ENCODE measurements at places on chromosomes 13 and 19. TPM values are rescaled to one million over a fixed set of nuclear protein-coding genes. Genes with fewer than 3 reads are reported as not detected.

The PRTN3 gene
- not detected for total RNA-seq

The PROZ gene
- not detected for total RNA-seq

The NCR1 gene
- not detected for total RNA-seq

The SLITRK5 gene
- total RNA-seq = 1.5 TPM

The FAM174C gene
- total RNA-seq = 4.8 TPM

DNA sequence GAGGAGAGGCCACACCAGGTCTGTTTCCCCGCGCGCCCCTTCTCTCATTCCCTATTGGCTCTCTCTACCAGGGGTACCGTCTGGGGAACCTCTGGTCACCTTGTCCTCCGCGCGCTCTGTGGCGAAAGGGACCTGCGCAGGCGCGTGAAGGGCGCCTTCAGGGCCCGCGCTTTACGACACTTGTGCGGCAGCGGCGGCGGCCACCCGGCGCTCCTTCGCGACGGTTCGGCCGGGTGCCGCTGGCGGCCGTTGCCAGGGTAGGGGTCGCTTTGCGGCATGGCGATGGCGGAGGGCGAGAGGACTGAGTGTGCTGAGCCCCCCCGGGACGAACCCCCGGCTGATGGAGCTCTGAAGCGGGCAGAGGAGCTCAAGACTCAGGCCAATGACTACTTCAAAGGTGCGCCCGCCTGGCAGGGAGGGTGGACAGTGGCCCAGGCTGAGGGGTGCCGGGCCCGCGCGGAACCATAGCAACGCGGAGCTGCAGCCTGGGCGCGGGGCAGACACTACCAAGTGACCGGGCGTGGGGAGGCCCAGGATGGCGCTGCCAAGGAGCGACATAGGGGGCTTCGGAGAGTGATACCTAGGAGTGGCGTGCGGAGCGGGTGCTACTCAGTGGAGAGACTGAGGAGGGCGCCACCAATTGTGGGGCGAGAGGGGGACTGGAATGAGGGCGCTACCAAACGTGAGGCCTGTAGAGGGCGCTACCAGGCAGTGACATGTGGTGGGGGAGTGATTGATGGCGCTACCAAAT is at the start of gene PPP5C:
Gene PPP5C (plus strand): TSS at position 267 of the 751 bp plus-strand sequence. CDS start 10 bp downstream, at position 277.
- peak; percentile 98 for DNase-seq

DNA sequence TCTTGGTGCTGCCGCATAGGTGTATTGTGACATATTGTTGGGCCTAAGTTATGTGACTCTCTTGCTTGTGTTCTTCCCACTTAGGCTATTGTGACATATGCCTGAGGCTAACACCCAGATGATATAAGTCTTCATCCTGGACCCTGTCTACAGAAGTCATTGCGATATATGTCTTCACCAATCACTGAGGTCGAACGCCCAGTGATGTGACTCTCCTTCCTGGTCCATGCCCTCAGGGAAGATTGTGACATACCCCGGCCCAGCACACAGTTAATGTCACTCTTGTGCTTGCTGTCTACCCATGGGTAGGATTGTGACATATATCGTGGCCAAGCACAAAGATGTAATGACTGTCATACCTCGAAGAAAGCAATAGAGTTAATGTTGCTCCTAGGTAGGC is 16.9 kb upstream of the ZNF730 start:
- no peak for DNase-seq

DNA sequence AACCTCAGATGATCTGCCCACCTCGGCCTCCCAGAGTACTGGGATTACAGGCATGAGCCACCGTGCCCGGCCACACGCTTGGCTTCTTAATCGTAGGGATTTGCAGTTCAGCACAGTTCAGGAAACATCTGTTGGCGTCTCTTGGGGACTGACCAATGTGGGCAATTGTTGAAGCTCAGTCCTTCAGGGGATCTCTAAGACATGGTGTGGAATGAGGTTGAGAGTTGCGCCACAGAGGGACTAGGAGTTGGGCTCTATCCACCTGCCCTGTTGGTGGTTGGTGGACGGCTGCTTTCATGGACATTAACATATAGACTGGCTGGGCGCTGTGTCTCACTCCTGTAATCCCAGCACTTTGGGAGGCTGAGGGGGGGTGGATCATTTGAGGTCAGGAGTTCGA is 37.3 kb upstream of the SIN3B start:
- no peak for DNase-seq

- DNase-seq = no peak
These were observed 151.7 kb downstream of the LHFPL6 start for GRCh38 chr13:39451301-39451700.
